ENCODE measurements at places on chromosomes 16 and 17. TPM values are rescaled to one million over a fixed set of nuclear protein-coding genes. Genes with fewer than 3 reads are reported as not detected.

DNA sequence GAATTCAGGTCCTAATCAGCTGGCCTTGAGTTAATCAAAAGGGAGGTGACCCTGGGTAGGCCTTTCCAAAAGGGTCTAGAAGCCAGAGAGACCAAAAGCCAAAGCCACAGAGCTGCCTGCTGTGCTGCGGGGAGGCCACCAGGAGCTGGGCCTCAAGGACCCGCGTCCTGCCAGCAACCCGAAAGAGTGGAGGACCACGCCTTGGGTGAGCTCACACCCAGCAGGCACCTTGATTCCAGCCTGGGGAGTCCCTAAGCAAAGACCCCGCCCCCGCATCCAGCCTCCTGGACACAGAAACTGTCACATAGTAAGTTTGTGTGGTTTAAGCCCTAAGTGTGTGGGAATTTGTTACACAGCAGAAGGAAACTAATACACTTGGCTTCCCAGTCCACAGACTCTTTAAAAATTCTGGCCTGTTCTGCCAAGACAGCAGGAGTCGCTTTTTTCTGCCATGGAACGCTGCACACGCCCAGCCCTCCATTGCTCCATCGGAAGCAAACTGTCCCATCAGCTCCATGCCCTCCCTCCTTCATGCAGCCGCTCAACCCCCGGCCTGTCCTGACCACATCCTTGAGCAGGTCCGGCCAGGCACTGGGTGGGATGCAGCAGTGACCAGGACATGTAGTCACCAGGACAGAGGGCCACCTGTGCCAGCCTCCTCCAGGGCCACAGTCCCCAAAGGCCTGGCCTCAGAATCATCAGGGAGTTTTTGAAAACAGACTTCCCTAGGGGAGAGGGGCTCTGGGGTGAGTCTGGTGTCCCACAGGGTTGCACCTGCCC lies 20.9 kb upstream of the RASD1 start:
- peaks cover 17% of the 10 kb centered on the region for H3K4me1 ChIP-seq
- H3K27me3 ChIP-seq: no peaks in the 10 kb centered on the region
- no peaks in the 10 kb centered on the region for H3K36me3 ChIP-seq
- no peak overlapping the region for H3K4me3 ChIP-seq
- no peak overlapping the region for H3K27ac ChIP-seq

DNA sequence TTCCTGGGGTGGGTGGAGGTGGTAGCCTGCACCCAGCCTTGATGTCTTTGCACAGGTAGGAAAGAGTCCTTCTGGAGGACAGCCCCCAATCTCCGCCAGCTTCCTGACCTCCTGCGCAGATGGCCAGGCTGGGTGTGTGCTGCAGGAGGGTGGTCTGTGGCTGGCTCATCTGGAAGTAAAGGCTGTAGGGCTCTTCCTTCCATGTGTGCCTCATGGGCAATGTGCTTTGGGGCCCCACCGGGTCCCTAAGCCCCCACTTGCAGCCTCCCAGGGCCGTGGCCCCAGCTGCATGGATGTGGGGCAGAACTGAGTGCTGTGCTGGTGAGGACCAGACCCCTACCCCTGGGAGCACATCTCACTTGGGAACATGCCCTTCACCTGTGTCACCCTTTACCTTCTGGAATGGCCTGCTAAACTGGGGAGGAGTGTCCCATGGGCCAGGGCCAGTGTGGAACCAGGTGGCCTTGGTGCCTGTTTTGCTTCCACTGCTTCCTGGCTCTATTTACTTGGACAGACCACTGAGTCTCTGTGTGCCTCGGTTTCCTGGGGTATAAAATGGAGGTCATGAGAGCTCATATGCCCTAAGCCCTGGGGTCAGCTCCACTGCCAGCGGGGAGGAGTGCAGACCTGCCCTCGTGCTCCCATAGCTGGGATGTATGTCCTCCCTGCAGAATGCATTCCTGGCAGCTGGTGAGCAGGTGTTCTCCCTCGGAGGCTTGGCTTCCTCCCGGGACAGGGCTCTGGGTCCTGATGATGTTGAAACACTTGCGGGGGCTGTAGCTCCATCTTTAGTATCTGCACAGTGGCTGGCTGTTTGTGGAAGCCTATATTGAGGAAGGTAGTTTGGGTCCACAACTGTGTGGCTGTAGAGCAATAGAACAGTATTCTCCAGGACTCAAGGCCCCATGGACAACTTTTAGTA lies 18.0 kb downstream of the MPRIP start:
- H3K36me3 ChIP-seq: peaks cover 23% of the 10 kb centered on the region
- H3K27ac ChIP-seq: peak overlapping the region; percentile 21
- DNase-seq: no peak
- H3K4me1 ChIP-seq: peaks cover 49% of the 10 kb centered on the region

DNA sequence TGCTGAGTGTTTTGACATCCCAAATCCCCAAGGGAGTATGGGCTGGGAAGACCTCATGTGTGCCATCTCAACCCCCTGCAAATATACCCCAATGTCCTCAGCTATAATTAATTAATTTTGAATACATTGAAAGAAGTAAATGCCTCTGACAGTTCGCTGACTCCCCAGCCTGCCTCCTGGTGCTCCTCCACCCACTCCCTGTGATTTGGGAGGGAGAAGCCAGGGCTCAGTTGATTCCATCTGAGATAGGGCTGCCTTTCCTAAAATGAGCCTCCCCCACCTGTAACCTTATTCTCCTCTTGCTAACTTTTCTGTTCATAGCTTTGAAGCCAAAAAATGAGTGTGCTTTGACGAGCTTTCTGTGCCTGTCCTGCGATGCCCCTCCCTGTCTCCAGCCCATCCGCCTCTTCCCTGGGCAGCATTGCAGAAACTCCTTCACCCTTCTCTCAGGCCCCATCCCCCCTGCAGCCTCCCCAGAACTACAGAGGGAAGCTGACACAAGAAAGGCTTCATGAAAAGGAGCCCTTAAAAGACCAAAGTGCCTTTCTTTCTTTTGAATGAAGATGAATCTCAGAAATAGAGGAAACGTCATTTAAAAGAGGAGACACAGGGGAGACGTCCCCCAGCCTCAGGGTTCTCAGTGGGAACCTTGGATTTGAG lies 70.3 kb downstream of the HLF start:
- peak overlapping the region; percentile 20 for H3K27ac ChIP-seq
- H3K4me1 ChIP-seq: peaks cover 33% of the 10 kb centered on the region

CACNG3 gene
- not detected for total RNA-seq

CDT1 gene
- total RNA-seq: 36.8 TPM
